ENCODE measurements at places on chromosomes 7 and 10. TPM values are rescaled to one million over a fixed set of nuclear protein-coding genes. Genes with fewer than 3 reads are reported as not detected.

- DNase-seq: no peak
Measured at GRCh38 chr7:22275661-22276060, 81.3 kb downstream of the RAPGEF5 start.

The LHFPL3 gene
- not detected for total RNA-seq

- DNase-seq: no peak
Measured at GRCh38 chr7:31315758-31316157, 24.8 kb downstream of the NEUROD6 start.

DNA sequence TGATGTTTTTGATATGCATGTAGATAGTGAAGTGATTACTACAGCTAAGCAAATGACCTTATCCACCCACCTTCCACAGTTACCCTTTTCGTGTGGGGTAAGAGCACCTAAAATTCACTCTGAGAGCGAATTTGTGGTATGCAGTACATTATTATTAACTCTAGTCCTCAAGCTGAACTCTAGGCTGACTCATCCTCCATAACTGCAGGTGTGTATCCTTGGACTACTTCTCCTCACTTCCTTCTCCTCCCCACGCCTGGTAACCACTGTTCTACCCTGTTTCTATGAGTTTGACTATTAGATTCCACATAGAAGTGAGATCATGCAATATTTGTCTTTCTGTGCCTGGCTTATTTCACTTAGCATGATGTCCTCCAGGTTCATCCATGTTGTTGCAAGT lies 484.6 kb downstream of the GATA3 start:
- DNase-seq: no peak

The MMS19 gene
- total RNA-seq: 42.7 TPM

The WEE2 gene
- not detected for total RNA-seq

DNA sequence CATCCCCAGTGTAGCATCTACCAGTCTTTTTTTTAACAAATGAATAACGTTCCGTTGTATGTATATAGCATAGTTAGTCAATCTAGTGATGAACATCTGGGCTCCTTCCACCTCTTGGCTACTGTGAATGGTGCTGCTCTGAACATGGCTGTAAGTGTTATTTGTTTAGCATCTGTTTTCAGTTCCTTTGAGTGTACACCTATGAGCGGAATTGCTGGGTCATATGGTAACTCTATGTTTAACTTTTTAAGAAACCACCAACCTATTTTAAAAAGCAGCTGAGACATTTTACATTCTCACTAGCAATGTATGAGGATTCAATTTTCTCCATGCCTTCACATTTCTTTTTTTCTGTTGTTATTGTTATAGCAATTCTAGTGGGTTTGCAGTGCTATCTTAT lies 178.2 kb downstream of the DNAJC1 start:
- no peak for DNase-seq

- no peak for DNase-seq
Measured at GRCh38 chr7:142412551-142413193, 154.8 kb upstream of the PRSS58 start.

DNA sequence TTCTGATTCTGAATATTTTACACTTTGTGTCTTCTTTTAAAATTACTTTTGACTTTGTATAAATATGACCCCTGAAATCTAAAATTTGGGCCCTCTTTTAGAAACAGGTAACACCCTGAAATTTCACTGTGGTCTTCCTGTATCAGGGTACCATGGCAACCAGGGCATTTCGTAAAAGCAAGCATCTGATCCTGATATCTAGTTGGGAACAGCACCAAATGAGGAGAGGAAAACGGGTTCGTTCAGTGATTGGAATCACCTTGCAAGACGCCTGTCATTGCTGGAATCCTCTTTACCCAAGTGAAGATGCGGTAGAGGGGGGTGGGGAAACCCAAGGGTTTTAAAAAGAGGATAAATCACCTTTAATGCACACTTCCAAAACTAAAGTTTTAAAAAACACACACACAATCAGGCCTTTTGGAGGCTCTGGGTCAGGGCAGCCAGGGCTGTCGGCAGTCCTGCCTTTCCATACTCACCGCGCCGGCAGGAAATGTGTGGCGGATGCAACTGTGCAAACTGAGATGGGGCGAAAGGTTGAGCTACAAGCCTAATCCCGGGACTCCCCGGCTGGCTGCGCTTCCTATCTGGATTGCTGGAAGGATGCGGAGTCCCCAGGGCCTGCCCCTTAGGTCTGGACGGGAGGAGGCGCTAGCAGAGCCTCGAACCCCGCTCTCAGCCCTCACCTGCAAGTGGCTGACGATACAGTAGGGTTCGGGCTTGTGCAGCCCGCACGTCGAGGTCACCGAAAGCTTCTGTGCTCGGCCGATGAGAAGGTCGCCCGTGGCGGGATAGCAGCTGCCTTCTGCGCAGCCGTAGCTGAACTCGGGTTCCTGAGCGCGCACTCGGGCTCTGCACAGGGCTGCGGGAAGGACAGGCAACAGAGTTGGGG lies 1.8 kb downstream of the LAMB1 start:
- peak; percentile 58 for DNase-seq

DNA sequence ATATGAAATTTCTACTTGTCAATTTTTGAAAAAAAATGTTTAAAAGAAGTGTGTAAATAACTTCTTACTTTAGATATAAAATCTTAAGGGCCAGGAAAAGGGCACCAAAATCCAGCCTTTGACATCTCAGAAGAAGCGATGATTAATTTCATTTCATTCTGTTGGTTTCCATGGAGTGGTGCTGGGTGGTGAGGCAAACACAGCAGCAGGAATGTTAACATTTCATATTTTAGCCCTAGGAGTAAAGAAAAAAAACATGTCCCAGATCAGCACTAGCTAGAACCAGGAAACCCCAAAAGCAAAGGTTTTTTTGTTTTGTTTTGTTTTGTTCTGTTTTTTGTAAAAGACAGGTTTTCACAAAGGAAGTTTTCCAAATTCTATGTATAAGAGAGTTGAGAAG lies 298.8 kb upstream of the C7orf33 start:
- no peak for DNase-seq

GRCh38 chr7:155293721-155294510 lies 3.8 kb upstream of the INSIG1 start:
- DNase-seq: no peak

The EPO gene
- total RNA-seq: not detected

The ZPBP gene
- not detected for total RNA-seq

DNA sequence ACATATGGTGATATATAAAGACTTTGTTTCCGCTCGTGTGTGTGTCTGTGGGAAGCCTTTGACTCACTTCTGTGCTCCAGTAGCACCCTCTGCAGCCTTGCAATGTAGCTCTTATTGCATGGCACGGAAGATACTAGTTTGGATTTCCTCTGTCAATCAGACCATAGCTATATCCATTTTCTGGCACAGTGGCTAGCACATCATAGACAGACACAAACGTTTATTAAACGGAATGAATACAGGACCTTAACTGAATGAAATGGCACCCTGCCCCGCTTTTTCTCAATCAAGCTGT lies 124.0 kb upstream of the PTPN20 start:
- DNase-seq: no peak

DNA sequence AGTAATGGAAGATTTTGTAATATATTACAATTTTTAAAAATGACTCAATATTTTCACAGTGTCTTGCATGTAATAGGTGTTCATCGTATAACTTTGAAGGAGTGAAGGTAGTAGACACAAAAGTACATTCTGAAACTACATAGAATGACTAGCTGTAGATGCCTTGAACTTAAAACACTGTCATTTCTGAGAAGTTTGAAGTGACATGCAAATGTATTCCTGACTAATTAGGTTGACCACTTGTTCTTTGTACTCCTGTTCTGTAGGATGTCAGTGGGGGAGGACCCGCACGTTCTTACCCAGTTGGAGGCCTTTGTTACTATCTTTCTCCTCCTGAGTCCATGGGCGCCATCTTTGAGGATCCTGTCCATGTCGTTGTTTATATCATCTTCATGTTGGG lies 31.2 kb downstream of the SEC61A2 start:
- DNase-seq: no peak

DNA sequence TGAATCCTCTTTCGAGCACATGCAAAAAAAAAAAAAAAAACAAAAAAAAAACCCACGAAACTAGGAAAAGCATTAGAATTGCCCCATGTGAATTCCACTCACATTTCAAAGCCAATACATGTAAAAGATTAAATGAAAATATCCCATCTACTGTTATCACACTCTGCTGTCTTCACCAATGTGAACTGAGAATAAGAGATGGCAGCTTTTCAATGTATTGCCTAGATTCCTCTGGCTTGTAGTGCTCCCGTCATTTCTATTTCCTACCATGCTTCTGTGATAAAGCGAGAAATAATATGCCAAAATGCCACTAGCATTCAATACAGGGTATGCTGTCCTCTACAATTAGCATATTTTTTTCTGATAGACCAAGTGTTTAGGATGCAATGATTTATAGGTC lies 517.0 kb downstream of the NRG3 start:
- no peak for DNase-seq

DNA sequence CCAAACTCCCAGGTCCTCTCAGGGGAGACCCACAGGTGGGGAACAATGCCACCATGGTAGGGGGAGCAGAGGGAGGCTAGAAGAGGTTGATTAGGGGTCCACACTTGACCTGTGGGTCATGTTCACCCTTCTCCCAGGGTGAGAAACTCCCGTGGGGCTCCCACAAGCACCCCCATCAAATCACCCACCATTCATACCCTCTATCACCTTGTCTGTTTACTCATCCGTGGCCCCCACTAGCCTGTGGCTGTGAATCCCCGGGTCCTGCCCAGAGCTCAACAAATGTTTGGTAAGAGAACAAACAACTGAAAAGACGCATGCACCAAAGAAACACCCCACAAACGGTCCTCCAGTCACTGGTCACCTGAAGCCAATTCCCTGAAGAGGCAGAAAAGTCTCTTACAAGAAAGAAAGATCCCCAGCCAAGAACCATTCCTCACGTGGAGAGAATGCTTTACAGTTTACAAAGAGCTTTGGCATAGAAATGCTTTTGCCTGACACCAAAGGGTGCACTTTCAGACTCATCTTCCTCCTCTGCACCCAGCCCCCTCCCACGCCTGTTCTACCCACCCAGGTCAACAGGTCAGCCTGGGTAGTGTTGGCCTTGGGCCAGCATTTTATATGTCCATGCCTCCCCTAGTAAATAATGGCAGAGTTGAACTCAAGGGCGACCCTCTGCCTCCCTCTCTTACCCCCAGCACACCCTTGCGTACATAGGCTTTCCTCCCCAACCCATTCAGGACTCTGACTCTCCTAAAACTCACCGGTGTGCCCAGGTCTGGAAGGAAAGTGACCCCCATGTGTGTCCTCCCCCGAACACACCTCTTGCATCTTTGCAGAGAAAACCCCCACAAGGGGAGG lies 1.9 kb downstream of the ZCCHC24 start:
- no peak for DNase-seq

The FAM20C gene
- 22.2 TPM for total RNA-seq

GRCh38 chr10:121459279-121459621 lies 139.0 kb downstream of the FGFR2 start:
- DNase-seq: no peak

The TAS2R5 gene
- 0.47 TPM for total RNA-seq

The GHITM gene
- total RNA-seq: 468 TPM

The CRYGN gene
- total RNA-seq: 0.41 TPM

The SEMA3A gene
- 1.9 TPM for total RNA-seq

DNA sequence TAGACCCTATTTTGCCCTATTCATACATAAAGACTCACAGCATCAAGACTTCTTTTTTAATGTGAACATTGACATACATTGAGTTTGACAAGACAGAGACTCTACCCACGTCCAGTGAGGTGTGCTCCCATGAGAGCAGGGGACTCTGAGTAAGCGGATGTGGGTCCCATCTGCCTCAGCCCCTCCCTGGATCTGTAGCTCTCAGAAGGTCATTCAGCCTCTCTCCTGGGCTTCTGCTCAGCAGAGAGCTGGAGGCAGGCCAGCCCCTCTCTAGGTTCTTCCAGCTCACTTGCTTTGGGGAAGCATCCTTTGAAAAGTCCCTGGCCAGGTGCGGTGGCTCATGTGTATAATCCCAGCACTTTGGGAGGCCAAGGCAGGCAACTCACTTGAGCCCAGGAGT lies 146.9 kb upstream of the ZMIZ1 start:
- no peak for DNase-seq

The ACHE gene
- total RNA-seq: 0.49 TPM

- DNase-seq: no peak
Measured at GRCh38 chr7:48388911-48389310, 217.7 kb downstream of the ABCA13 start.

- DNase-seq: no peak
Measured at GRCh38 chr7:42198974-42199668, 37.9 kb downstream of the GLI3 start.

Measured in left ventricle myocardium inferior (tissue), 1 donor.